ENCODE measurements at places on chromosomes 1 and 21.

DNA sequence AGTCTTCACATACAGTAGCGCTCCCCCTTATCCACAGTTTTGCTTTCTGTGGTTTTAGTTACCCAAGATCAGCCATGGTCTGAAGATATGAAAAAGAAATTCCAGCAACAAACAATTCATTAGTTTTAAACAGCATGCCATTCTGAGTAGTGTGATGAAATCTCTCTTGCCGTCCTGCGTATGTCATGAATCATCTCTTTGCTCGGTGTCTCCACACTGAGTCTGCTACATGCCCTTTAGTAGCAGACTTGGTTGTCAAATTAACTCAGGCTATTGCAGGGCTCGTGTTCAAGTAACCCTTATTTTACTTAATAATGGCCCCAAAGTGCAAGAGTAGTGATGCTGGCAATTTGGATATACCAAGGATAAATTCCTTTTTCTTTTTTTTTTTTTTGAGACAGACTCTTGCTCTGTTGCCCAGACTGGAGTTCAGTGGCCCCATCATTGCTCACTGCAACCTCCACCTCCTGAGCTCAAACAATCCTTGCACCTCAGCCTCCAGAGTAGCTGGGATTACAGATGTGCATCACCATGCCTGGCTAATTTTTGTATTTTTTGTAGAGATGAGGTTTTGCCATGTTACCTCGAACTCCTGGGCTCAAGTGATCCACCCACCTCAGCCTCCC lies 22.6 kb downstream of the PHACTR4 start:
- no peak for DNase-seq

DNA sequence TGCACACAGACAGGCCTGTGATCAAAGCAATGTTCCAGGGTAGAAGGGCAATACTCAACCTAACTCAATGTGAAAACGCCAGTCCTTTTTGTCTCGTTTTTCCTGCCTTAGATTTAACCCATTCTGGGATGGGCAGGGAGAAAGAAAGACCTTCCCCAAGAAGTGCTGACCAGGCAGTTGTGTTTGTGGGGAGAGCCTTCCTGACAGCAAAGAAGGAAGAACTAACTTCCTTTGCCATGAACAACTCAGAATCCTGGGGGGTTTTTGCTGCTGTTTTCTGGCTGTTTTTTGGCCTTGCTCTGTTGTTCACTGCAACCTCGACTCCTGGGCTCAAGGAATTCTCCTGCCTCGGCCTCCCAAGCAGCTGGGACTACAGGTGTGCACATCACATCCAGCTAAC lies 112.0 kb upstream of the RAB4A start:
- DNase-seq = no peak

- peak; percentile 16 for DNase-seq
Measured at GRCh38 chr1:38138498-38139233, 92.1 kb upstream of the POU3F1 start.

DNA sequence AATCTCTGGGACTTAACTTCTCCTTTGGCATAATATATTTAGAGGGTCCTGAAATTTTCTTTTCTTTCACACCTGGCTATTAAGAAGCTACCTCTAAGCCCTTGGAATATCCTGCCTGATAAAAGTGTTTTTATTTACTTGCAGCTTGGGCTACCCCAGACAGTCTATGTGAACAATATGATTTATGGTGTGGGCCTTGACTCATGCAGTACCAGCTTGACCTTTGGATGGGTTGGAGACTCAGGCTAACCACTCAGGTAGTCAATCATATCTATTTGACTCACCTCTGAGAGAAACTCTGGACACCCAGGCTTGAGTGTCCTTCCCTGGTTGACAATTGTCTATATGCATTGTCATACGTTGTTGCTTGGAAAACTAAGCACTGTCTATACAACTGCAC lies 13.4 kb upstream of the PGBD2 start:
- no peak for DNase-seq

DNA sequence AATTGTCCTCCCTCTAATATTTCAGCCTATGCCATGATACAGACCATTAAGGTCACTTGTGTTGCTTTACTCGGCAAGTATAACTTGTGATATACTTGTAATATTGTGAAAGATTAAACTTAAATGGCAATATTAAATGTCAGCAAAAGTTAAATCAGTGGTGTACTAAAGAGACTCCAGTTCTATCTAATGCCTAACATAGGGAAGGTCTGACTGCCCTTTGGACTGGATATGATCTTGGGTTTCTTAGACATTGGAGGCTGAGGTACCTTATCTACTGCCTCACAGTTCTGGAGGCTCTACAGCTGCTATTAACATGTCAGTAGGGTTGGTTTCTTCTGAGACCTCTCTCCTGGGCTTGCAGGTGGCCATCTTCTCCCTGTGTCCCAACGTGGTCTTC lies 89.9 kb downstream of the MT1HL1 start:
- DNase-seq = no peak

DNA sequence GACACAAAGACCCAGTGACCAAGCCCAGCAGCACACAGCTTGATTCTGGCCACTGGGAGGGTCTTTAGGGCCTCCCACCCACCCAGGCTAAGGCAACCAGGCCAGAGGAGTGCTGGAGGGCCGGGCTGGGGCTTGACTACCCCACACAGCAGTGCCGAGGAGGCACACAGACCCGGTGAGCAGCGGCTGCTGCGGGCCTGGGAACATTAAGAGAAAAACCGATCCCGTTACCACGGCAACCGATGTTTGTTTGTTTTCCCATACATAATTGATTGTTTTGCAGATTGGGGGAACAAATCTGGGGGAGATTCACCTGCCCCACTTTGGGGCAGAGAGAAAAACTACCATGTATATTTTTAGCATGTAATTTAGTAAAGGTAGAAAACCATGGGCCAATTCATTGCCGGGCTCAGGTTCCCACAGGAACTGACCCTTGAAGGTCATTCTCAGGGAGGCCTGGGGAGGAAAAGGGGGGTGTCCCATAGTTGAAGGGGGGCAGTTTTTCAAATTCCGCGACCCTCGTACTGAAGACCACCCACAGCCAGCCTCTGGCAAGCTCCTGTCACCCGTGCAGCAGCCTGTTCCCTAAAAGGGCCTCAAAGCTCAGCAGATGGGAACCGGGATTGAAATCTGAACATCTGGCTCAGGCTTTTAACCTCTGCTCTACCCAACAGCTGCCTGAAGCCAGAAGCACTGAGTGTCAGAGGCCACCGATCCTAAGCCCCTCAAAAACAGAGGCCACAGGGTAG lies 35.3 kb downstream of the CHD5 start:
- no peak for DNase-seq

DNA sequence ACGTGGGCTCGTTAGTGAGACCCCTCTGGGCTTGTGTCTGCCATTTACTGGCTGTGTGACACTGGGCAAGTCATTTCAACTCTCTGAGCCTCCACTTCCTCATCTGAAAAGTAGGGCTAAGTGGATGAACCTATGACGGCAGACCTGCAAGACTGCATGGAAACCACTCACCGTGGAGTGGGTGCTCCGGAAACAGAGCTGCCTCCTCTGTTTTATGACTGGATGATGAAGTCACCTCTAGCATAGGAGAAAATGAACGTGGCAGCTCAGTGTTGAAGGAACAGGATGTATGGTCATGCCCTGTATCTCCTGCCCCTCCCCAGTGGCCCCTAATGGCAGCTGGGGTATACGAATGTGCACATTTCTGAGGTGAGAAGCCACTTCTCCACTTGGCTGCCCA lies 40.5 kb downstream of the STPG1 start:
- peak; percentile 51 for DNase-seq

GRCh38 chr1:85976516-85977205 lies 179.9 kb downstream of the COL24A1 start:
- no peak for DNase-seq

- DNase-seq = no peak
Measured at GRCh38 chr1:10186331-10187025, 23.9 kb upstream of the KIF1B start.
